Kidney glomerular epithelial cell (primary cell): ENCODE measurements at places on chromosomes 3 and 15.
A peak's percentile ranks its signal among the peaks of the same experiment; 100 is the strongest.

DNA sequence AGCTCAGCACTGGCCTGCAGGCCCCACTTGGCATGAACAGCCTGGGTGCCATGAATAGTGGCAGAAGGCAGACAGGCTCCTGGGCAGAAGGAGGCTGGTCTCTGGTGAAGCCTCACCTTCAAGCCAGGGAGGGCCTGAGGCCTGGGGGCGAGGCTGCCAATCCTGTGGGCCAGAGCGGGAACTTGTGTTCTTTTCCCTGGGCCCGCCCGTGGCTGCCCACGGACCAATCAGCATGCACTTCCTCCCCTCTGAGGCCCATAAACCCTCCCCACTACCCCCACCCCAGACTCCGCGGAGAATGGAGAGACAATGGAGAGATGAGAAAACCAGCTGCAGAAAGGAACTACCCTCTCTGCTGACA is 283.8 kb upstream of the ROBO1 start:
- DNase-seq = no peak

DNA sequence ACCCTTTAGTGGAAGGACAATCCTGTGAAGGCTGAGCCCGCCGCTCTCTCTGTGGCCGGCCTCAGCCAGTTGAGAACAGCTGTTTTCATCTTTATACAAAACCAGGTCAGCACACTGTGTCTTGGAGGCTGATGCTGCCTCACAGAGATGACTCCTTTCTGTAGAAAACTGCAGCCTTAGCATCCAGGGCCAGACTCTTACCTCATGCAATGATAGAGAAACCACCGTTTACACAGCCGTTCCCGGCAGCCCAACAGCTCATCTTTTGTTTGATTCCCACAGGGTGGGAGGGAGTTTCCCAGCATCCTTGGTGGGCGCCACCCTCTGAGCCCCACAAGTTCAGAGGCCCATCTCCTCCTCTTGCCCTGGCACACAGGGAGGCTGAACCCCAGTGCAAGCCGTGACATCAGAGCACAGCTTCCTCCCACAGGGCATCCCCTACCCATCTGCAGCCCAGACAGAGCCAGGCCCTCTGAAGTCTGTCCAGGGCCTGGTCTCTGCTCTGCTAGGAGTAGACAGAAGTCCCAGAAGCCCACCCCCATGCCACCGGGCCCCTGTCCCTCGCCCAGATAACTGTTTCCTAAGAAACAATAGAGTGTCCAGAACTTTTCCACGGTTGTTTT is 105.0 kb downstream of the LRRK1 start:
- no peak for DNase-seq

DNA sequence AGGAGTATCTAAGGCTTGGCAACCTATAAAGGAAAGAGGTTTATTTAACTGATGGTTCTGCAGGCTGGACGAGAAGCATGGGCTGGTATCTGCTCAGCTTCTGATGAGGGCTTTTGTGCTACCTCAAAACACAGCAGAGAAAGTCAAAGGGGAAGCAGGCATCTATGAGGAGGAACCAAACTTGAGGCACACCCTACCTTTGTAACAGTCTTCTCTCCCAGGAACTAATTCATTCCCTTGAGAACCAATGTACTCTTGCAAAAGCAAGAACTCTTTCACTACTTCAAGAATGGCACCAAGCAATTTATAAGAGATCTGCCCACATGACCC is 109.0 kb downstream of the CGGBP1 start:
- DNase-seq = no peak

- DNase-seq = peak; percentile 95
Observed at GRCh38 chr3:184176377-184177330, 2.0 kb downstream of the AP2M1 start.

GRCh38 chr3:44159696-44160300 is 81.9 kb upstream of the TOPAZ1 start:
- DNase-seq = no peak

GRCh38 chr3:157079676-157080369 is 80.1 kb downstream of the CCNL1 start:
- no peak for DNase-seq
